ENCODE measurements at places on chromosomes 13 and 19.

DNA sequence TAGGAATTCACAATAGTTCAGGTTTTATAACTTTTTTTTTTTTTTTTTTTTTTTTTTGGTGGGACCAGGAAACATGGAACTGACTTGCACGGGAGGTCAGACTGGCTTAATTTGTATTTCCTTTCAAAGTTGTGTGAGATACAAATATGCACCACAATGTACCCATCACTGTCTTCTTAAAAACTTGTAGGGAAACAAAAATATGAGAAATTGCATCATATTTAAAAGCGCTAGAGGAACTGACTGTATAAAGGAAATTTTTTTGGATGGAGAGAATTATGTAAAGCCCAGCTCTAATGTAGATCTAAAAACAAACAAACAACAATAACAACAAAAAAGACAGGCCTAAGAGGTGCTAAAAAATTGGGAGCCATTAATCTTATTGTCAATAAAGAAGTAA lies 246.5 kb downstream of the DCT start:
- no peak for DNase-seq

DNA sequence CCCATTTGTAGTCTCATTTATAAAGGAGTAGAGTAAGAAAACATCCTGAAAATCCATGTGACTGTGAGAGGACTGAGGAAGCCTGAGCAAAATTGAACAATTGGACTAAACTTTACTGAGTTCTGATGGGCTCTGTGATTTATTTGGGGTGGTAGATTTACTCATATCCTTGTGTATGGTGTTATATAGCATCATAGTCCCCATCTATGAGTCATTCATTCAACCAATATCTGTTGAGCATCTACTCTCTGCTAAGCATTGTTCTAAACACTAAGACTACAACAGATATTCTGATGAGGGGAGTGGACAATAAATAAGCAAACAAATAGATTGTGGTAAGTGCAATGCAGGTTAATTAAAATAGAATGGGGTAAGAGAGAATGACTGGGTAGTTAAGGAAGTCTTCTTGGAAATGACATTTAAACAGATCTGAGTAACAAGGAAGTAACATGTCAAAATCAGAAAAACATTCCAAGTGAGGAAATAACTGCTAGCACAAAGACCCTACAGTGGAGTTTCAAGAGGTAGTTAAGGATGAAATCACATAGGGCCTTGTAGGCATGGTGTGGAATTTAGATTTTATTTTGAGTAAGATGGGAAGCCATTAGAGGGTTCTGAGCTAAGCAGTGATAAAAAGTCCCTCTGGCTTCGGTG lies 36.3 kb upstream of the MLNR start:
- peak; percentile 47 for DNase-seq

- DNase-seq, result peak; percentile 27
These were observed 22.5 kb downstream of the DHRS12 start for GRCh38 chr13:51781246-51782022.

- DNase-seq, result no peak
These were observed 113.9 kb downstream of the KCNRG start for GRCh38 chr13:50129081-50129705.

- DNase-seq, result no peak
These were observed 127.8 kb upstream of the UBL3 start for GRCh38 chr13:29978211-29978610.

DNA sequence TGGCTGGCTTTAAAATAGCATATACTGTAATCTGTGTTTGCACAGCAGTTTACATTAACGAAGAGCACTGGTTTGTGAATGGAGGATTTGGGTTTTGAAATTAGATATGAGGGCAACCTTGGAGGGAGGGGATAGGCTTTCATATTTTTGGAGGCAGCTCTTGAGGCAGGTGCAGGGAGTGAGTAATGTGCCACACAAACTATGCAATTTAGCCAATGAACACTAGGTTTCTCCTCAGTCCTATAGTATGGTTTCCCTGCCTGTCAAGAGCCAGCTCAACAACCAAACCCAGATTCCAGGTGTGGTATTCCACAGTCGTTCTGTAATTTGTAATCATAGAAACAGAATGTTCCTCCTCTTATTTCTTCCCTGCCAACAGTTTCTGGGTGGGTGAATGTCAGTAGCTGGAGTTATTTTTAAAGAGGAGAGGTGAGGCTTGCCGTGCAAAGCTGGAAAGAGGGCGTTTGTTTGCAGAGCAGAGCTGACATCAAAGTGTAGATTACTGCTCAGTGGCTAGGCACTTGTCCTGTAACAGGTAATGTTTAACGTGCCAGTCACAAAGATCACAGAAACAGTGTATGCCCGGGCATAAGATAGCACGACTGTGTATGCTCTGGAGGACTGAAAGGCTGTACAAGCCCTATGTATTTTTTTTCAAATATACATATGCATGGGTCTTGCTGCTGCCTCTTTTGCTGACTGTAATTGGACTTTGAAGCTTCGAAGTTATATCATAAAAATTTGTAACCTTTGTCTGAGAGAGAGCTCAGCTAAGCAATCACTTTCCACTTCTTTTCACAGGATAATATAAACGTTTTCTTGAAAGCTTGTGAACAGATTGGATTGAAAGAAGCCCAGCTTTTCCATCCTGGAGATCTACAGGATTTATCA lies 124.2 kb downstream of the LMO7 start:
- no peak for DNase-seq

DNA sequence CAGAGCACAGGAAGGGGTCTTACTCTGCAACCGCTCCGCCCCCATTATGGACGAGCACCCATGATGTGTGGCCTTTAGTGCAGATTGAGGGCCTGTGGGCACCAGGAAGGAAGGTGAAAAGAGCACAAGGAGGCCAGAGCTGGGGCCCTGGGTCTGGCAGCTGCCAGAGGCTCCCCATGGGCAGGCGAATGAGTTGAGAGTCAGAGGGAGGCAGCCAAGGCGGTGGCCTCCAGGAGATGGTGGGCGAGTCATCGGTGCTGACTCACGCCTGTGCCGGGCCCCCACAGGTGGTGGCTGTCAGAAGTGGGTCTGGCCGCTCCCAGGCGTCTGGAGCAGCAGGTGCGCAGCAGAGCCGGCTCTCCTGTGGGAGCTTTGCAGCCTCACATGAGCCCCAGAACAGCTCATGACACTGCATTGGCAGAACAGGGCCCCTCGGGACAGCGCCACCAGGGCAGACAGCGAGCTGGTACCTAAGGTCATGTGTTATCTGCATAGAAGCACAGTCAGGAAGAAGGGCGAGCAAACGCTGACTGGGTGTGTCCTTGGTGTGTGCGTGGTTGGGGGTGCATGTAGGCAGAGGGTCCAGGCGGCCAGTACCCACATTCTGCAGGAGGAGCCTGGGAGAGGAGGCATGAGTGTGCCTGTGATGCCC lies 68.8 kb downstream of the CHST8 start:
- no peak for DNase-seq

DNA sequence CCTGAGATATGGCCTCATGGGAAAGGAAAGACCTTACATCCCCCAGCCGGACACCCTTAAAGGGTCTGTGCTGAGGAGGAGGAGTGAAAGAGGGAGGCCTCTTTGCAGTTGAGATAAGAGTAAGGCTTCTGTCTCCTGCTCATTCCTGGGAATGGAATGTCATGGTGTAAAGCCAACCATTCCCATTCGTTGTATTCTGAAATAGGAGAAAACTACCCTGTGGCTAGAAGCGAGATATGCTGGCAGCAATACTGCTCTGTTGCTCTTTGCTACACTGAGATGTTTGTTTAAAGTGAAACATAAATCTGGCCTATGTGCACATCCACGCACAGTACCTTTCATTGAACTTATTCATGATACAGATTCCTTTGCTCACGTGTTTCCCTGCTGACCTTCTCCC lies 783 bp upstream of the ZNF587B start:
- no peak for DNase-seq

- DNase-seq, result no peak
These were observed 229.1 kb downstream of the KCNRG start for GRCh38 chr13:50244355-50244712.

DNA sequence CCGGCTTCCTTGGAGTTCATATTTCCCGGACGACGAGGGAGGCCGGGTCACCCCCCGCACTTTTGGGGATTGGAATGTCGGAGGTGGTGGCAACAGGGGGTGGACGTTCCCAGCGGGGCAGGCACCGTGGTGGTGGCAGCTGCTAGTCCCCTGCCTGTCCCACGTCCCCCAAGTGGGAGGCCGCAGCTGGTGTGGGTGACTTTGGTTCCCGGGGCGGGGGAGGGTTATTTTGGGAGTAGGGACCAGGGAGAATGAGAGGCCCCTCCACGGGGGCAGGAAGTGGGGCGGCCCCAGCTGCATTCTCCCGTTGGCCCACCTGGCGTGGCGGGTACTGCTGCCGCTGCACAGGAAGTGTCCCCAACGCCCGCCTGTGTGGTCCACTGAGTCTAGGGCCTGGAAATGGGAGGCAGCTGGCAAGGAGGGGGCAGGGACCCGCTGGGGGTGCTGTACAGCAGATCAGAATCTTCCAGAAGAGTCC lies 11.1 kb upstream of the PLIN3 start:
- no peak for DNase-seq

- DNase-seq, result no peak
These were observed 431.7 kb downstream of the KLF12 start for GRCh38 chr13:73702419-73703071.

- no peak for DNase-seq
These were observed 11.6 kb upstream of the ZNF536 start for GRCh38 chr19:30360376-30361106.

GRCh38 chr13:96519380-96519779 lies 429.5 kb downstream of the HS6ST3 start:
- DNase-seq, result no peak

GRCh38 chr19:30420881-30421280 lies 48.7 kb downstream of the ZNF536 start:
- DNase-seq, result no peak

- no peak for DNase-seq
These were observed 38.1 kb upstream of the POSTN start for GRCh38 chr13:37636701-37637100.

DNA sequence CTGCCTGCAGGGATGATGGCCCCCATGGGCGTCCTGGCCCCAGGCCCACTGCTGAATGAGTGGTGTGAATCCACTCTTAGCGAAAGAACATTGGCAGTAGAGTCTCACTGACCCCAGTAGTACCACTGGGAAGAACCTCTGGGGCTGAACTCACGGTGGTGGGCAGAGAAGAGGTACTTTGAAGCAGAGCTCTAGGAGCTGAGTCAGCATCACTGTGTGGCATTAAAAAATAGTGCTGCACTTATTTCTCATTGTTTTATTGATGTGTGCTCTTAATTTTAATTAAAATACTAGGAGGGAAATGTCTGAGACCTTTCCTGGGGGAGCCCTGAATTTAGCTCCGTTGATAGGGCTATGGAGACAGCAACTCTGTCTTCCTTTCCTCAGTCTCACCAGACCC lies 61.3 kb downstream of the CBY2 start:
- DNase-seq, result no peak

DNA sequence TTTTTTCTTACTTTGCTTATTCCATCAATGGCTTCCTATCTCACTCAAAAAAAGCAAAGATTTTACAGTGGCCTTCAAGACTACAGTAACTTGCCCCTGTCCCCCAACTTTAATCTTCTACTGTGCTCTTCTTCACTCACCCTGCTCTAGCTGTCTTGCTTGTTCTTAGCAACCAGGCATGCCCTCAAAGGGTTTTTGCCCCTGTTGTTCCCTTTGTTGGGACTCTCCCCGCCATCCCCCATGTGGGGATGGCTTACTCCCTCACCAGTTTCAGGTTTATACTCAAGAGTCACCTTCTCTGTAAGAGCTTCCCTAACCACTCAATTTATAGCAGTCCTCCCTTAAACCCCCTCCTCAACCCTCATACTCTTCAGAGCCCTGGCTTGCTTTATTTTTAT lies 5.4 kb downstream of the MTMR6 start:
- no peak for DNase-seq

GRCh38 chr13:22594041-22594440 lies 586.7 kb upstream of the SGCG start:
- no peak for DNase-seq

GRCh38 chr13:34751044-34751443 lies 191.0 kb upstream of the NBEA start:
- no peak for DNase-seq

DNA sequence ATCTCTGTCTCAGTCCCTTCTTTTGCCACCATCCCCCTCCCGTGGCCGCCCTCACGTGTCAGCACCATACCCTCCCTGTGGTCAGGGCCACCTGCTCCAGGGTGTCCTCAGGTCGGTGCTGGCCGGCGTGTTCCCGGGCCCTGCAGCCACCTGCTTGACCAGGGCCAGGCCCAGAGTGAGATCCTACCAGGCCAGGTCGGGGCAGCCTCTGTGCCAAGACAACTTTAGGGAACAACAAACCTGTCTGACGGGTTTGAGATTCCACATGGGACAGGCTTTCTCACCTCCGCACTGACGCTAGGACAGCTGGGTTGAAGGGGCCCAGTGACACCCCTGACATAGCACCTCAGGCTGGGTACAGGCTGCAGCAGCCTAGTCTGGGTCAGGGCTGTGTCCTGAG lies 7.5 kb upstream of the SBNO2 start:
- no peak for DNase-seq

DNA sequence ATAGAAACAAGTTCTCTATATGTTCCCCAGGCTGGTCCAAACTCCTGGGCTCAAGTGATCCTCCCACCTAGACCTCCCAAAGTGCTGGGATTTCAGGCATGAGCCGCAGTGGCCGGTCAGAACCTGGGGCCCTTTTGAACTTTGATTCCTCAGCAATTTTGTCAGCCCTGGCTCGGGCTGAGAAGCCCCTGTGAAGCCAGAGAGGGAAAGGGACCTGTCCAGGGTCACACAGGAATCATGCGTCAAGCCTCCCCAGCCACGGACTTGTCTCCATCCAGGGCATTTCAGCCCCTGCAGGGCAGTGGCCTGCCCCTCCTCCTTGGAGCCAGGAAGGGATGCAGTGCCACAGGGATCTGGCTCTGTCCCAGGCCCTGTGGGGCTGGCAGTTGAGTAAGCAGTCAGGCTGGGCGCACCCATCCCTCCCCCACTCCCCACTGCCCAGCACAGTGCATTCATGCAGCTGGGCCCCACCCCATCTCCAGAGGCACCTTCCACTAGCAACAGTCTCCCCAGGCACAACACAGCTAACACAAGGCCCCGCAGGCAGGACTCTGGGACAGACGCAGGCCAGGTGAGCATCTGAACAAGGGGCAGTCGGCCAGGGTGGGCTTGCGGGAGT lies at the start of gene CAPS:
CAPS (plus strand) TSS at position 516 of the 619 bp plus-strand sequence. CDS start 153 bp downstream, outside the sequence.
- DNase-seq, result no peak

DNA sequence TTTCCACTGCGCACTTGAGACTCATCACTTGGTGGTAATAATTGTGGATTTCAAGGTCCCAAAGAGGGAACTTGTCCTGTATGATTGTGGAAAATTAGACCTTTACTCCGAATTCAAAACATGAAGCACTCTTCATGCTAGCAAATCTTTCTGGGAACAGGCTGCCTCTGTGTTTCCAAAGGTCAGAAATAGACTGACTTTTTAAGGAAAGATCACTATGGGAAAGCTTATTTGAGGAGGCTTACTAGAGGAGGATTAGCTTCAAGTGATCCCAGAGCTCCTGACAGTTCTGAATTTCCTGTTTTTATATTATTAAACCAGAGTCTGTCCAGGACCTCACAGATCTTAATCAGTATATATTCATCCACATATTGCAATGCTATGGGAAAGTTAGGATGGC lies 5.5 kb downstream of the WDFY2 start:
- DNase-seq, result no peak

GRCh38 chr13:72199640-72200039 lies 332.6 kb upstream of the DACH1 start:
- no peak for DNase-seq
